GM10248 (cell line): ENCODE measurements at places on chromosomes 1 and 21.

- no peak for DNase-seq
Observed at GRCh38 chr1:113654883-113655282, 104.4 kb downstream of the PHTF1 start.

GRCh38 chr1:179230721-179231120 lies 1.2 kb upstream of the ABL2 start:
- no peak for DNase-seq

DNA sequence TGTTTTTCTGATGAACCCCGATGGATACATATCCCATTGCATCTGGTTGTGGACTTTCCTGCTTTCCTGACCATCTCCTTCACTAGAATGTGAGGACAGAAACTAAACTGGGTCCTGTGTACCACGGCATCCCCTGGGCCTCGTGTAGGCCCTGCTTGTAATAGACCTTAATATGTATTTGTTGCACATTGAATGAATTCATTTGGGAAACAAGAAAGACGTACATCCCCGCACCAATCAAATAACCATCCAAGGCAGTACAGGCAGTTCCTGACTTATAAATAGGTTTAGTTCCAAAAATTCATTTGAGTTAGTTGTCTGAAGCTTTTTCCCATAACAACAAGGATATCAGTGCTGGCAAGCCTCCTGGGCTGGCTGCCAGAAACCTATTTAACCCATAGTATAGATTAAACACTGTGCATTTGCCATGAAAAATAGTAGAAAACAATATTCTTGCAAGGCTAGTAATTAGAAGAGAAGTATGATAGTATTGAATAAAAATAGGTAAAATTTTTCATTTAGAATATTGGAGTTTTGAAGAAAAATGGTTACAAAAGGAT lies 81.8 kb upstream of the CD34 start:
- DNase-seq, result no peak

GRCh38 chr1:30907481-30908315 lies 860 bp downstream of the SDC3 start:
- no peak for DNase-seq

DNA sequence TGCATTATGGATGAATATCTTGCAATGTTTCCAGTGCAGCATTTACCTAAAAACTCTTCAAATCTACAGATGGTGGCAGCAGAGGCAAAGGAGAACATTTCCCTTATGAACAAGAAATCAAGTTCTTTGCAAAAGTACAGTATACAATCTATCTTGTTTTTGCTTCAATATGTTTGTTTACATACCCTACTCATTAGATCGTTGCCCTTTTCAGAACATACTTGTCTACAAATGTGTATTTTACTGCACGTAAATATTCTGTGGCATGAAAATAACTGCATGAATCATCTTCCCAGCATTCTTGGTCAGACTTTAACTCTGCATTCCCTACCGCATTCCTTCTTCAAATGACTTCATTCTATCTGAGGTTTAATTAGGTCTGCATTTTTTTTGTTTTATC lies 212.7 kb downstream of the ZP4 start:
- DNase-seq, result no peak

- no peak for DNase-seq
Observed at GRCh38 chr1:59390307-59390706, 93.4 kb downstream of the FGGY start.

DNA sequence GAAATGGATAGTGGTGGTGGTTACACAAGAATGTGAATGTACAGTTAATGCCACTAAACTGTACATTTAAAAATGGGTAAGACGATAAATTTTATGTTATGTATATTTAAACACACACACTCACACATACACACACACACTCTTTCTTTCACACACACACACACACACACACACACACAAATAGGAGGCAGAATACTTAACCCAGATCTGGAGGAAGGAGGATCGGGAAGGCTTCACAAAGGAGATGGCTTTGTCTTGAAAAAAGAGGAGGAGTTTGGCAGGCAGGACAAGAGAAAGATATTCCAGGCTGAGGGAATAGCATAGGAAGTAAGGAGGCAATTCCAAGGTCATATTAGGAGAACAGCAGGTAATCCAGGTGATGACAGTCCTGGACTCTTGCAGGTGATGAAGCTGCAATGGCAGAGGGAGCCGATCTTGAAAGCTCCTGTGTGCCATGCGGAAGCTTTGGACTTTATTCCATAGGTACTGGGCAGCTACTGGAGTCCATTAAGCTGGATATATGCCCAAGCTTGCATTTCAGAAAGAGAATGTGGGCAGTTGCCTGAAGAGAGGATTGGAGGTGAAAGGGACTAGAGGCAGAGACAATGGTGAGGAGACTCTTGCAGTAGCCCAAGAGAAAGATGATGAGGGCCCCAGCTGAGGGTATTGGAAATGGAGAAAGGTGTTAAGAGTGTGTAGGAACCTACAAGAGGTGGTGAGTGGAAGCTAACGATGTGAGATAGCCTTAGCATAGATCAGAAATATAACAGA lies 15.4 kb upstream of the LYST start:
- DNase-seq, result no peak

- no peak for DNase-seq
Observed at GRCh38 chr1:211830055-211830327, 572 bp downstream of the LPGAT1 start.

DNA sequence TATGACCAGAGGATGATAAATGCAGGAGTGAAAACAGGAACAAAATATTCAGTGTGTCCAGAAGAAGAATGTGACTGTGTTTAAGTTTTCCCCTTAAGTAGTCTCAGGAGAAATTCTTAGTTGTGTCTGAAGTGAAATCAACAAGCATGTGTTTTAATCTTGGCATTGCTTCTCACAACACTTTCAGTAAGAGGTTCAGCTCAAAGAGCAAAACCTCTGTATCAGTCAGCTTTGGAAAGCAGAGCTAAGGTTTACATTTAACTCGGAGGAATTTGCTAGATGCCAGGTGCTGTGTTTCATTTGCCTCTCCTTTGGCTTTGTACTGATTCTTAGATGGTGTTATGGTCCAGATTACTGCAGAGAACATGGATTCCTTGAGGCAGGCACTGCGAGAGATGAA lies 28.6 kb downstream of the CC2D1B start:
- no peak for DNase-seq

DNA sequence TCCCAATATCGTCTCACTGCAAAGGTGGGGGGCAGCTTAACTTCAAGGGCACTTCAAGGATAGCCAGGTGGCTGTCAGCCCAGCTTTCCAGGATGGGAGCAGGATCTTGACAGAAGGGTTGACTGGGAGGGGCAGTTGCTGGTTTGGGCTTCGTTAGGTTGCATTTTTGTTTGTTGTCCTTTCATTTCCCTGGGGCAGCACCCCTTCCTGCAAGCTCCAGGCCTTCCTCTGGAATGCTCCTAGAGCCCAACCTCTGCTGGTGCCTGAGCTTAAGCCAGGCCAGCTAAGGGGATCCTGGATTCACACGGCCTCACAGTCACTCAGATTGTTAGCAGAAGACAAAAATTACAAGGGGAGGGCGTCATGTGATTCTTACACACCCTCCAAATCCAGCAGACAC lies 4.1 kb upstream of the OLIG2 start:
- no peak for DNase-seq

- no peak for DNase-seq
Observed at GRCh38 chr21:44477712-44478111, 22.4 kb downstream of the LRRC3 start.
